ENCODE measurements at places on chromosomes 7 and 10.

DNA sequence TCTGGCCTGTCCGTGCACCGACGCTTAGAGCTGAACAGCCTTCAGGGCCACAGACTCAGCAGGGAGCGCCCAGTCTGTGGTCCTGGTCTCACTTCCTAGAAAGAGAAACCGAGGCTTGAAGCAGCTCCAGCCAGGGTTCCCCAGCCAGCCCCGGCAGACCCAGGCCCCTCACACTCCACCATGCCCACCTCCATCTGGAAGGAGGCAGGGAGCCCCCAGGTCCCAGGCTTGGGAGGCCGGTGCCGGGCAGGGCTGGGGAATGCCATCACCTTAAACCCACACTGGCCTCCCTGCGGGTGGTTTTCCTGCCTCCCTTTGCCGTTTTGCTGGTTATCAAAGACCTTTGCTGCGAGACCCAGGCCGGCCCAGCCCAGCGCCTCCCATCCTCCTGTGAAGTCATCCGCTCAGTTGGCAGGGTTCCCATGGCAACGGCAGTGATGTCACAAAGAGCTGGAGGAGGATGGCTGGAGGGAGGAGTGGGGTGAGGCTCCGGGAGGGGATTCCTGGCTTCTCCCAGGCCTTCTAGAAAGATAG lies 24.0 kb downstream of the ELFN1 start:
- no peak for DNase-seq

- DNase-seq = no peak
Observed at GRCh38 chr10:49056356-49056755, 59.0 kb downstream of the VSTM4 start.

- no peak for DNase-seq
Observed at GRCh38 chr10:109624939-109625338, 298.4 kb downstream of the XPNPEP1 start.

GRCh38 chr7:142443216-142444010 lies 185.6 kb upstream of the PRSS58 start:
- no peak for DNase-seq

DNA sequence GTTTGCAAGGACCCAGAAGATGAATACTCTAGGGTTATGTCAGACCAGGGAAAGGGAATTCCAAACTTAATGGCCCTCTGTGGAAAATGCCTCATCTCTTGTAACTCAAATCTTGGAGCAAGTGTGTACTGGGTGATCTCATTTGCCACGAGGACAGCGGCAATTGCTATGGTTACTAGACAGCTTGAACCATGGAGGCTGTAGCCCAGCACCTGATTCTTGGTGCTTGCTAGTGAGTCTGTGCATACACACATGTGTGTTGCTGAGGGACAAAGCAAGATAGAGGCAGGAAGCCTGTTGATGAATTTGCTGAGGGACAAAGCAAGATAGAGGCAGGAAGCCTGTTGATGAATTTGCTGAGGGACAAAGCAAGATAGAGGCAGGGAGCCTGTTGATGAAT lies 58.6 kb upstream of the FEZF1 start:
- DNase-seq = no peak

- no peak for DNase-seq
Observed at GRCh38 chr7:114468844-114469243, 54.2 kb downstream of the FOXP2 start.

DNA sequence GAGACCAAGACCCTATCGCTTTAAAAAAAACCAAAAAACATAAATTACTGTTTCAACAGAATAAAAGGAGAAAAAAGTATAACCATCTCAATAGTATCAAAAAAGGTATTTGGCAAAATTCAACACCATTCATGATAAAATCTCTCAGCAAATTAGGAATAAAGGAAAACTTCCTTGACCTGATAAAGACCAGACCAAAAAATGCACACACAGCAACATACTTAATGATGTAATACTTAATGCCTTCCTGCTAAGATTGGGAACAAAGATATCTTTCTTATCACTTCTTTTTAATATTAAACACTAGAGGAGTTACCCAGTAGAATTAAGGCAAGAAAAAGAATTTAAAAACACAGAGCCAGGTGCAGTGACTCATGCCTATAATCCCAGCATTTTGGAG lies 79.3 kb downstream of the CNOT4 start:
- DNase-seq = no peak

- no peak for DNase-seq
Observed at GRCh38 chr10:109866168-109866994, 56.9 kb downstream of the XPNPEP1 start.

DNA sequence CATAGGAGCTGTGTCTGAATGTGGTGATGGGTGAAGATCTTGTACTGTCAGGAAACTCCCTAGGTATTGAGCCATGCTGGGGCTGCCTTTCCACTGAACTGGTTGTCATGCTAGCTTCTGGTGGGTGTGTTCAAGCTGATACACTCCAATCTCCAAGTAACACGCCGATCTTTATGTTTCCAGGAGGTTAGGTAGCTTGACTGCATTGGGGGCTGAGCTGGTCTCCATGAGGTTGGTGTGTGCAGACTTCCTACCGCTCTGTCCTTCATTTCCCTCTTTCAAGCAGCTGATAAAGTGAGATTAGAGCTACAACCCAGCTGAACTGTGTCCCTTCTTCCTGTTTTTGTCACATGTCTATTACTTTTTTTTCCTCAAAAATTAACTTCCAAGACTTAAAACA lies 265.5 kb downstream of the ANKRD30A start:
- DNase-seq = no peak

DNA sequence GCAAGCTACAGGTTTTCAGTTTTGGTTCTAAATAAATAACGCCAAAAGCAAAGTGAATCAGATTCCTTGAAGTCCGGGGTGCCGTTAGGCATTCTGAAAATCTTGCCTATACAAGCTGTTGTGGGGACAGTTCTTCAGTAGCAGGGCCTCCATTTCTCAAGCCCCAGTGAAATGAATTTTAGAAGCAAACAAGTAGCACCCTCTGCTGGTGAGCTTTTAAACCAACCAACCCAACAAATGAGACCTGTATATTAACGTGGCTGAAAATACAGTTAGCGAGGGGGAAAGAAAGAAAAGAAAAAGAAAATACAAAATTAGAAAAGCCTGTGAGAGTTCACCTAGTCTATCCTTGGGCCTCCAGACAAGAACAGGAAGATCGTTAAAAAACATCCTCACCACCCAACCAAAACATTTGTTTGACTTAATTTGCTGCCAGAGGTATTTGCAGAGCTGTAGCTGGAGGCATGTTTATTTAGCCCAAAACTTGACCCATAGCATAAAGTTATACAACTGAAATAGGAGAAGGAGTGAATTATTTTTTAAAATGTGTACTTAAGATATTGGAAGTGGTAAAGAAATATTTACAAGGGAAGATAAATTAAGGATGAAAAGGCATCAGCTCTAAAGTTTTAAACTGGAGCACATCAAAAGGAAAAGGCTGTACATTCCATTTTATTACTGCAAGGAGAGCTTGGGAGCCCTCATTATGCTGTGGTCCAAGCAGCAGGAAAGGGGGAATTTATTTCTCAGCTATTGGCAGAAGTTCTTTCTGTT lies 98.9 kb downstream of the DYNC1I1 start:
- no peak for DNase-seq

- DNase-seq = no peak
Observed at GRCh38 chr7:73971704-73972341, 56.1 kb upstream of the ELN start.

GRCh38 chr10:94115725-94116124 lies 122.0 kb downstream of the PLCE1 start:
- no peak for DNase-seq

GRCh38 chr7:47817917-47818316 lies 130.3 kb downstream of the PKD1L1 start:
- no peak for DNase-seq

- DNase-seq = no peak
Observed at GRCh38 chr7:16636555-16637101, 8.9 kb downstream of the ANKMY2 start.

DNA sequence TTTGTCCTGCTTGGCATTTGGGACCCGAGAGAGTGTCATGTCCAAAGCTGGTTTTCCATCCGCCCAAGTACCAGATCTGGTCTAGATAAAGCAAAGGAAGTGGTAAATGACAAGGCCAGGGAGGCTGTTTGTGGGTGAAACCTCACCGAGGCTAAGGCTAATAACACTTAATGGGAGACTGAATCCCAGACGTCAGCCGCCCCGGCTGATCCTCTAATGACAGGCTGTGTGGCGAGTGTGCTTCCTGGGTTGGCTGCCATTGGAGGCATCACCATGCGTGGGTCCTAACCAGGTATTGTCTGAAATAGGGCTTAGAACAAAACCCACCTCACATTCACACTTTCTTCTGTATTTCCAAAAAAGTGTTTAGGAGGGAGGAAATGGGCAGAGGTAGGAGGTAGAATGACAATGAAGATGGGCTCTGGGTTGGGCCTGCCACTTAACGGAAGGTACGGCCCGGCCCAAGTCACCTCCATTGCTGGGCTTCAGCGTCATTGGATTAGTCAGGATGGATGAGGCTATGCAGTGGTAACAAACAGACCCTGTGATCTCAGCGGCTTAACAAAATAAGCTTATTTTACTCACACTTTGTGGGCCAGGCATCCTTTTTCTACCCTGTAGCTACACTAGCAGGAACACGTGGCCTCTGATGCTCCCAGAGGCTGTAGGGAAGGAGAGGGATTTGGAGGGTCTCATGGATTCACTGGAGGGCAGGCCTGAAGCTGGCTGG lies 59.7 kb downstream of the PROSER2 start:
- DNase-seq = no peak

GRCh38 chr10:132096863-132097478 lies 31.2 kb downstream of the JAKMIP3 start:
- no peak for DNase-seq

DNA sequence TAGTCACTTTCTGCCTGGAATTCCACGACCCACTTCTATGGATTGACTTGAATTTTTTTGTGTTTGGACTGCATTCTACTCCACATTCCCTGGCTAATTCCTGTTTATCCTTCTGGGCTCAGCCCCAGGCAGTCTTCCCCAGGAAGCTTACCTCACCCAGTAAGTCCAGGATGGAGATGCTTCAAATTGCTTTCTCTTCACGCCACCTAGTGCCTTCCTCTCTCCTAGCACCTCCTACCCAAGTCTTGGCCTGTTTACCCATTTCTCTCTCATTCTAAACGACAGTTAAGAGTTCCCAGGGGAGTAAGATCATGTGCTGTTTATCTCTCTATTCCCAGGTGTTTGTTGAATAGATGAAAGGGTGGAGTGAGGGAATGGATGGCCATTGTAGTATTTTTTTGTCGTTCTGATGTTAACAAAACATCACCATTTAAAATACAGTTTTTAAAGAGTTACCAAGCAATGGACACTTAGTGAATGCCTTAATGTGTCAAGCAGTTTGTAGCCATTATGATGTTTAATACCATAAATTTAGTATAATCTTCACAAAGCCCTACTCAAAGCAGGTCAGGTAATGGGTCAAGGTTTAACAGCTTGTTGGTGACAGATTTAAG lies 45.5 kb upstream of the TARP start:
- peak; percentile 27 for DNase-seq

- no peak for DNase-seq
Observed at GRCh38 chr10:28130267-28130666, 131.4 kb upstream of the ODAD2 start.

- DNase-seq = no peak
Observed at GRCh38 chr10:124693396-124693795, 50.8 kb downstream of the FAM53B start.

GRCh38 chr7:25308906-25309705 lies 80.8 kb upstream of the NPVF start:
- no peak for DNase-seq

GRCh38 chr7:112025556-112025955 lies 180.6 kb downstream of the DOCK4 start:
- no peak for DNase-seq

DNA sequence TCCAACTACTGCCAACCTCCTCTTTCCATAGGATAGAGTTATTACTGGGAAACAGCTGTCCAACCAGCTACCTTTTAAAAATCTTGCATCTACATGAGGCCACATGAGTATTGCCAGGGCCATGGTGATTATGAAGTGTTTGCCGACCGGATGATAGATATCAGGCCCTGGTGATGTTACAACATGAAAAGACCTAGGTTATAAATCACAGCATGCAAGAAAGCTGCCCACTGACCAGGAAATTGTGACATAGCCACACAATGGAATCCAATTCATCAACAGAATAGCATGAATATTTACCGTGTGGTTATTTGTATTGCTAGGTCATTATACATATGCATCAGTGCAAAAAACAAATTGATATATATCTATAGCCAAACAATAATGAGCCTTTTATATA lies 517.0 kb downstream of the INHBA start:
- DNase-seq = no peak

- no peak for DNase-seq
Observed at GRCh38 chr7:49333180-49333881, 409.0 kb downstream of the CDC14C start.

GRCh38 chr10:66835400-66835799 lies 90.4 kb upstream of the LRRTM3 start:
- DNase-seq = no peak

DNA sequence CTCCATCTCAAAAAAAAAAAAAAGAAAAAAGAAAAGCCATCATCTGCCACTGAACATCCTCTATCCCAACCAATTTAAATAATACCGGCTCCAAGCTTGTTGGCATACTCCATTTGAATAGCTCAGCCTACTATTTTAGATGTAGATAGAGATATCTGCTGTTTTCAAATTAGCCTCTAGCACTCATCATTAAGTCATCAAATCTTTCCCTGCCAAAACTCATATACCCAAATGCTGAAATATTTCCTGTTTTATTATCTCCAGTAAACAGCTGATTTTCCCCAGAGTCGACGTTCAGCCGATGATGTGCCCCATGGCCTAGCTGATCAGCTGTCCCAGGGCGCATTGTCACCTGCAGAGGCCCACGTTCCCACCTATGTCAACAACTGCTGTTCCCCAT lies 34.5 kb upstream of the FRMD4A start:
- no peak for DNase-seq

DNA sequence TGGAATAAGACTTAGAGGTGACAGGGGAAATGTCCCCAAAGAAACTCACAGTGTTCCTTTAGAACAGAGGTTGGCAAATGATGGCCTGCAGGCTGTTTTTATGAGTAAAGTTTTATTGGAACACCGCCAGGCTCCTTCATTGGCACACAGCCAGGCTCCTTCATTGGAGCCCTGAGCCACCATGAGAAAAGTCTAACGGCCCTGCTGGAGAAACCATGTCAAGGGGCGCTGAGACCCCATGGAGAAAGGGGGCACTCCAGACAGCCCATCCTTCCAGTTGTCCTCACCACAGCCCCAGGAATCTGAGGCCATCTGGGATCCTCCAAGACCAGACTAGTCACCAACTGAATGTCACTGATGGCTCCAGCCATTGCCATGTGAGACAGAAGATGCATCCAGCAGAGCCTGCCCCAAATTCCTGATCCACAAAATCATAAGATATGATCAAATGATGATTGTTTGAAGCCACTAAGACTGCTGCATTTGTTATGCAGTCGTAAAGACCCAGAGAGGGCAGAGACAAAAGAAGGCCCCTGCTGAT lies 88.2 kb upstream of the GPR26 start:
- DNase-seq = no peak

DNA sequence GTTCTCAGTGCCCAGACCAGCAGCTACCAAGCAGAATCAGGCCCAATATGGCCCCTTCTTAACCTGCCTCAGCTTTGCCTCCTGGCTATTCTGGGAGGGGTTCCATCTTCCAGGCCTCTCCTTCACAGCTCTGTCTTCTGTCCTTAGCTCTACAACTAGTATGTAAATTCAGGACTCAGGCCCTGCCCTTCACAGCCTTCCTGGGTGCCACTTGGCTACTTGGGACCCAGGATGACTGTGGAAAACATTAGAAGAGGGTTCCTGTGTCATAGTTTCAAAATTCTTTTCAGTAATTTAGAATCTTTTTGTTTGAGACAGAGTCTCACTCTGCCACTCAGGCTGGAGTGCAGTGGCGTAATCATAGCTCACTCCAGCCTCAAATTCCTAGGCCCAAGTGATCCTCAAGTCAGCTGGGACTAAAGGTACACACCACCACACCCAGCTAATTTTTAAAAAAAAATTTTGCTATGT lies 33.2 kb upstream of the PAPSS2 start:
- no peak for DNase-seq
